Cerebellar nuclear complex (tissue), 1 donor: ENCODE measurements at places on chromosomes 12 and 14.

DNA sequence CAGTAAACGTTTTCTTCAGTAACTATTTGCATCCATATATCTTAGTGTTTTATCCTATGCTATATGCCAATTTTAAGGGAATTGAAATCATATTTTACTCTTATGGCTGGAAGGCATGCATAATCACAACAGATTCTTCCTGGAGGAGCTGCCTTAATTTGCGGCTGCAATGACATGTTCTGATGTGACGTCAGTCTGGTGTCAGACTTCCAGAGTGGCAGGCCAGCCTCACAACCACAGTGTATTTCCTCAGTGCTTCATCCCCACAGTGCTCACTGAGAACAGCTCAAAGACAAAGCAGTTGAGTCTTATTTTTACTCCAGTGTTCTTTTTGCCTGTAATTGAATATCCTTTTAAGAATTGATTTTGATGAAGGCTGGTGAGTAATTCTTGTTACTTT is 107.1 kb downstream of the PLEKHA5 start:
- DNase-seq: no peak

GRCh38 chr12:131101006-131101405 is 147.3 kb downstream of the ADGRD1 start:
- no peak for DNase-seq

DNA sequence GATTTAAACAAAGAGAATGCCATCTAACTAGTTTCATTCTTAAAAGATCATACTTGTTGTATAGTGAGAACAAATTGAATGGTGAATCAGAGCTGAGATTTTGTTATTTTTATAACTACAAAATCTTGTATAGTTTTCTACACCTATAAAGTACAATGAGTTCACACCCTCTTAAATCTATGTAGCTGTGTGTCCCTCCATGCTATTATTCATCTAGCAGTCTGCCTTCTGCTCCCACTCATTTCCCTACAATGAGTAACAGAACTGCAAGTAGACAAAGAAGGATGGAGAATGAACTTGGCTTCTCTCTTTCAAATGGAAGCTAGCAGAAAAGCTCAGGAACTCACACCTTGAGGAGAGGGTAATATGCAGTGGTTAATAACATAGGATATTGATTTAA is 7.1 kb downstream of the IFNG-AS1 start:
- DNase-seq: no peak

DNA sequence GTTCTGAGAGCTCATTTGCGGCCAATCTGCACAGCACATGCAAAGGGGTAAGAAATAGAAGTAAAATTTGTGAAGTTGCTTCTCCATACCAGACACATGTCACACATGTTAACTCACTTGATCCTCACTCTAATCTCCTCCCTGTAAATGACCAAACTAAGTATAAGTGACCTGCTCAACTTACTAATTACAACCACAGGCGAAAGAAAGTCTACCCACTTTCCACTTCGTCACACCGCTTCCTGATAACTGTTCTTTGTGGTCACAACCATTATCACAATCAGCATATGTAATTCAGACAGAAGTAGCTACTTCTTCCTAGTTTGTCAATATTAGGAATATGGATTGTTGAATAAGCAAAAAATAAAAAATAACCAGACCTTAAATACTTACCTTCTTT is 293.7 kb upstream of the CLEC14A start:
- no peak for DNase-seq

DNA sequence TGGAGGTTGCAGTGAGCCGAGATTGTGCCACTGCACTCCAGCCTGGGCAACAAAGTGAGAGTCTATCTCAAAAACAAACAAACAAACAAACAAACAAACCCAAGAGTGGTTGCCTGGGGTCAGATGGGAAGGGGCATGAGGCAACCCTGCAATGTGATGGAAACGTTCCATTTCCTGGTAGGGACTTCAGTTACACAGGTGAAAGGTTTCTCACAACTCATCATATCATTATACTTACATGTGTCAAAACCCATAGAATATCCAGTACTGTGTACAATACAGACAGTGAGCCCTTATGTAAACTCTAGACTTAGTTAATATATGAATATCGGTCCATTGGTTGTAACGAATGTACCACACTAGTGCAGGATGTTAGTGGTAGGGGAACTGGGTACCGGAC is 7.2 kb upstream of the KLC1 start:
- DNase-seq: no peak

- no peak for DNase-seq
Observed at GRCh38 chr12:116058574-116058973, 218.9 kb downstream of the MED13L start.

DNA sequence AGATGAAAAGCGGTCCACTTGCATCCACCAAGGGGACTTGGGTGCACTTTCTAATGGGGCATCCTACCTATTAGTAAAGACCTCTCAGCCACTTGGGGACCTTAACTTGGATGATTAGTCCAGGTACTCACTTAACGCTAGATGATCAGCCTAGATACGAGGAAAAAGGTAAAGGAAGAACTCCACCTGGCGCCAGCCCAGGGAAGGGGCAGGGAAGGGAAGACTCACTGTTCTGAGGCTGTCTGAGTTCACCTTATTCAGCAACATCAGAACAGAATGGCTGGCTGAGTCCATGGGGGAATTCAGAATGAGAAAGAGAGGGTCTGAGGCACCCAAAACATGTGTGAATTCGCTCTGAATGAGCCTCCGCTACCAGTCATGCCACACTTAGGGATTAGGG is 7.1 kb downstream of the IL22 start:
- no peak for DNase-seq

DNA sequence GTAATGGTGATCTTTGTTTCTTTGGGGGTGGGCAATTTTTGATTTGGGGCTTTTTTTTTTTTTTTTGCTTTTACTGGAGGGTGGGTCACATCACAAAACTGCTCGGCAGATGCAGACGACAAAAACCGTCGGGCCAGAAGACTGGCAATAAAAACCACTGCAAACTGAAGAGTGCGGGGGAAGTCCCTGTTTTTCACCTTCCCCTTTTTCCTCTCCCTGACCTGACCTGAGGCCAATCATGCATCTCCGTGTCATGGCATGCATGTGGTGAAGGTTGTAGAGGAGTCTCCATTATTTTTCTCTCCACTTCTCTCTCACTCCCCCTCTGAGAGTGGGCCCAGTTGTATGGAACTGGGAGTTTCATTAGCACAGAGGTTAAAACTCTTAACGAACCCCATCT is 57.5 kb downstream of the AP5M1 start:
- no peak for DNase-seq

GRCh38 chr12:41663598-41664265 is 475.6 kb downstream of the PDZRN4 start:
- DNase-seq: no peak

- DNase-seq: no peak
Observed at GRCh38 chr12:24709216-24709615, 239.7 kb downstream of the BCAT1 start.

DNA sequence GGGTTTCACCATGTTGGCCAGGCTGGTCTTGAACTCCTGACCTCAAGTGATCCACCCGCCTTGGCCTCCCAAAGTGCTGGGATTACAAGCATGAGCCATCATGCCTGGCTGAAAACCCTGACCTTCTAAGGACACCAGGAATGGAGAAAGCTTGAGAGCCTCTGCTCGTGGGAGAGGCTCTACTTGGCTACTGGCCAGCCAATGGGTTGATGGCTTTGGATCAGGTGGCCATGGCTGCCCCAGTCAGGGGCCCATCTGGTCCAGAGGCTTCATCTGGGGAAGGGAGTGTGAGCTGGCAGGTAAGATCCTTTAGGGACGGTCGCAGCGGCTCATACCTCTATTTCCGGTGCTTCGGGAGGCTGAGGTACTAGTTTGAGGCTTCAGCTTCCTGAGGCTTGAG is 42.5 kb upstream of the PPP1CC start:
- no peak for DNase-seq

DNA sequence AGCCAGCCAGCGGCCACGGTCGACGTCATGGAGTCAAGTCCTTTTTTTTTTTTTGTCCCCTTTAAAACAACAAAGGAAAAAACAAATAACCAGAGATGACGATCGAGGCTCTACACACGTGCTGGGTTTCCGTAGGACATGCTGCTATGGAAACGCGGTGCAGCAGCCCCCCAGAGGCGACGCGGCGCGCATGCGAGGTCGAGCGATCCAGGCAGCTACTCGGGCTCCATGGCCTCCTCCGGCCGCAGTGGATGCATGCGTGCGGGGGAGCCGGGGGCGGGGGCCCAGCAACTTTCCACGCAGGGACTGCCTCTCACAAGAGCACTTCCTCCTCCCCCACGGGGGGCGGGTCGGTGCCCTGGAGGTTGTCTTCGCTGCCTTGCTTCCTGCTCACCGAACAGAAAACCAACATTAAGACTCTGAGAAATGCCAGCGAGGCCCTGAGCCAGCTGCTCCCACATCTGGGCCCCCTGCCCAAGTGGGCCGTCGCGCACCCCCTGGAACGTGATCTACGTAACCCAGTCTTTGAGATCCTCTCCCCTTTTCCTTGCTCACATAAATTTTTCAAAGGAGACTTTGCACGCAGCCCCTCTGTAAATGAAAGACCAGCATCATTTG is 30.7 kb downstream of the P2RX4 start:
- DNase-seq: no peak

GRCh38 chr14:95577067-95577800 is 42.4 kb downstream of the GLRX5 start:
- no peak for DNase-seq

DNA sequence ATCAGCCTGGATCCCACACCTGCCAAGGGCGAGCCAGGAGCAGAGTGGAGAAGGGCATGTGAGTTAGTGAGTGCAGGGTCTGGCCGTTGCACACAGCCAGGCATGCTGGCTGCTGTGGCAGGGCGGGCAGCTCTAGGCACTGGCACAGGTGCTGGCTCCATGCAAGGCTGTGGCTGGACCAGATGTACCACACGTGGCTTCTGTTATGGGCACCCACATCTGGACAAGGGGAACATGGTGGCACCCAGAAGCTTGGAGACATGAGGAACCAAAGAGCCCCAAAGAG is 20.1 kb downstream of the SERPINA3 start:
- DNase-seq: no peak

DNA sequence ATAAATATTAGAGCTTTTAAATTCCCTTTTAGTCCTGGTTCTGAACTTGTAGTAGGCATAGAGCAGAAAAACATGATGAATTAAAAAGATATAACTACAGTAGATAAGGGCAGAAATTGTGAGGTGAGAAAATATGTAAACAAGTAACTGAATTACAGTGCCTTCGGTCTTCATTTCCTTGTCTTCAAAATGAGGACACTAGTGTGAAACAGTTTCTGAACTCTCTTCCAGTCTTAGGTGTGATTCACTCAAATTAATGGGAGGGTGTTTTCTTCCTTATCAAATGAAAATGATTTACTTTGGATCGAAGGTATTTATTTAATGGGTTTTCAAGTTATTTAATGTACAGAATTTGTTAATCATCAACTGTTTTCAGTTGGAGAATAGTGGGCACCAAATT is 1.5 kb downstream of the FGD4 start:
- DNase-seq: no peak

GRCh38 chr12:91565846-91566245 is 383.2 kb upstream of the DCN start:
- no peak for DNase-seq

DNA sequence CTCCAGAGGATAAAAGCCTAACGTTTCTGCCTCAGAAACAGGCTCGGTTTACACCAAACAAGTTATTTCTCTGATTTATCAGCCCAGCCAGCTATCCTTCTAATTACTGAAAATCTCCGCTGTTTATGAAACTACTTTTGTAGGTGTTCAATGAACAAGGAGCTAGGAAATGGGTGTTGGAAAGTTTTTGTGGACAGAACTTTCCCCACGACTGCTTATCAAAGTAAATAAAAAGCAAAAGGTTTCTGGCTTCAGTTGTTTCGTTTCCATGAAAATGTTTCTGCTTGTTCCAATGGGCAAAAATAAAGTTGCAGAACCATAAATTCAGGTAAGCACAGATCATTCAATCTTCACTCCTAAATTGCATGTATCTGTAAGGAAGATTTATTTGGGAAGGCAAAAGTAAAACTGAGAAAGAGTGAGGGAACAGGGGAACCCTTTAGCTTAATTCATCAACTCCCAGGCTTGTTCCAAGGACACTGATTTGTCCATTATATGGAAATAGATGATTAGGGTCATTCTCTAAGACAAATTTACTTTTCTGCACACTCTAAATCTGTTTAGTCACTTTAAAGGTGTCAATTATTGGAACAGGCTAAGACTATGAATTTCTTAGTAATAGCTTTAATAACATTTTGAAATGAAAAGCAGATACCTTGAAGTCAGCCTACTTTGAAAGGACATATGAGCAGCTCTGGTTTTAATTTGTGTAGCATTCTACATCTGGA is 175.9 kb upstream of the CDKN3 start:
- DNase-seq: no peak

GRCh38 chr12:122847921-122848421 is 12.7 kb downstream of the HIP1R start:
- no peak for DNase-seq

DNA sequence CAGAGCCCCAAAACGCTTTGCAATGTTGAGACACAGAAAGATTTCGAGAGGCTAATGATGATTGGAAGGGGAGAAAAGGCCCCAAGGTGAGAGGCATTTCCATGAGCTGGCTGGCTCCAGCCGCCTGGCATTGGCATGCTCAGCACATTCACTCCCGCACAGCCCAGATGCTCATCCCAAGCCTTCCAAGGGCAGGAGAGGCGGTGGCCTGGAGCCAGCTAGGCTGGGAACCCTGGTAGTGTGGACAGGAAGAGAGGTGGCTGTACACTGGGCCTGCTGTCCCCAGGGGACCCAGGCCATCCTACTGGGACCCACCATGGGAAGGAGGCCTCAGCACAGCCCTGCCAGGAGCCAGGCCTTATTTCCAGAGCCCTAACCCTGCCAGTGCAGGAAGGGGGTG is 72.2 kb downstream of the SPTB start:
- DNase-seq: no peak

GRCh38 chr12:99370421-99371138 is 277.0 kb upstream of the GARIN6 start:
- no peak for DNase-seq

- no peak for DNase-seq
Observed at GRCh38 chr12:26123482-26123980, 1.3 kb downstream of the BHLHE41 start.

DNA sequence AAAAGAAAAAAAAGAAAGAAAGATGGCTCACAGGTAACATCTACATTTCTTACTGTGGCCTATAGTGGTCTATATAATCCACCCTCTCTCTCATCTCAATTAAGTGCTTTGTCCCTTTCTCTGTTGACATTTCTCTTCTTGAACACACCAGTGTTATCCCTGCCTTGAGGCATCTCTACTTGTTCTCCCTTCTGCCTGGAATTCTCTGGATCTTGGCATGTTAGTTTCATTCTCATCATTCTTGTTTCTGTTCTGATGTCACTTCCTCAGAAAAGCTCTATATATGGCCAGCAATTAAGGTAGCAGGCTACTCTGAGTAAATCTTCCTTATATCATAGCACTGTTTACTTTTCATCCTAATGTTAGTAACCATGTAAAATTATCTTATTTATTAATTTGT is 155.7 kb upstream of the PDZRN4 start:
- DNase-seq: no peak
